GM12892 (cell line): ENCODE measurements at places on chromosomes 5 and 9.

GRCh38 chr5:30149526-30149925, 1044.0 kb upstream of the CDH6 start:
- no peak for DNase-seq

- DNase-seq: no peak
Observed at GRCh38 chr5:108726446-108727235, 21.1 kb upstream of the FER start.

DNA sequence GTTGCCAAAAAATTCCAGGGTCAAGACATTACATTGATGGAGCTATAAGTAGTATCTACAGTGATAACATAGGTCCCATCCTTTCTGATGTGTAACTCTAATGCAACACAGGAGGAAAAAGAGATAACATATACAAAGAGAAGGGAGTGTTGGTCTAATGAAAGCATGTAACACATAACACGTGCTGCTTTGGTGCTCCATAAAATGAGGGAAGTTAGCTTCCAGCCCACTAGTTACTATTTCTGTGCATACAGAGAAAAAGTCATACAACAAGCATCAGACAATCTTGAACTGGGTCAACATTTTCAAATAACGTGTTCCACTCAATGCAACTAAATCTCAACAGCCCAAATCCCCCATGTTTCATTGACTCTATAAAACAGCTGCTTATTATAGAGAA, 11.7 kb downstream of the MLLT3 start:
- DNase-seq: no peak

- no peak for DNase-seq
Observed at GRCh38 chr5:149030392-149030791, 32.5 kb downstream of the SH3TC2 start.

DNA sequence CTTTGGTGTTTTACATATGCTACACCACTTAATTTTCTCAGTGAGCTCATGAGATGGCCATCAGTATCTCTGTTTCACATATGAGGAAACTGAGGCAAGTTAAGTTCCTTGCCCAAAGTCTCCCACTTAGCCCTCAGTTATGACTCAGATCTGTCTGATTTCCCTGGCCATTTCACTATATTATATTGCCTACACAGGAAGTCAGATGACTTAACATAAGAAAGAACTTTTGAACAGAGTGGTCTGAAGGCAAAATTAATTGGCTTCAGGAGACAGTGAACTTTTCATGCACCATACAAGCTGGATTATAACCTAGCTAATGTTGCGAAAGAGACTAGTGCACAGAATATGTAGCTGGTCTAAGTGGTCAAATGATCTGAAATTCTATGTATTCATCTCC, 221.6 kb downstream of the NFIB start:
- DNase-seq: no peak

DNA sequence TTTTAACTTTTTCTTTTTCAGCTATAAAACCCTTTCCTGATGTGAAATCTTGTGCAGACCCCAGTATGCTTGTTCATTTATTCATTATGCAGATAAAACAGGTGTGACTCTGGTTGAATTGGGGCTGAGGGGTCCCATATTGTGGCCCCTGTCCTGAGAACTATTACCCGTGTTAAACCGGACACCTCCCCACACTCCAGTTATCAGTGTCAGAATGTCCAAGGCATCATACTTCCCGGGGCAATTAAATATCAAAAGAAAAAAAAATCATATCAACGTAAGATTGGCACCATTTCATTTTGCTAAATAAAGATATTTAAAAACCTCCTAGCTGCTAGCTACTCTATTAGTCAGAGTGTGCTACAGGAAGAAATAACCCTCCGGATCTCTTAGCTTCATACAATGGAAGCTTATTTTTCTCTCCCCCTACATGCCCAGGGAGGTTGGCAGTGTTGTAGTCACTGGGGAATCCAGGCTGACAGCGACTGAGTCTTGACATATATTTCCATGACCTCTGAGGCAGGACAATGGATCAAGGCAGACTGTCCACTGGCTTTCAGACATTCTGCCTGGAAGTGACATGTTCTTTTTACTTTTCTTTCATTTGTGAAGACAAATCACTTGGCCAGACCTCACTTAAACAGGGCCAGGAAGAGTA, 170.0 kb downstream of the SEC61B start:
- no peak for DNase-seq

- DNase-seq: no peak
Observed at GRCh38 chr9:124191691-124192395, 65.9 kb upstream of the NEK6 start.

DNA sequence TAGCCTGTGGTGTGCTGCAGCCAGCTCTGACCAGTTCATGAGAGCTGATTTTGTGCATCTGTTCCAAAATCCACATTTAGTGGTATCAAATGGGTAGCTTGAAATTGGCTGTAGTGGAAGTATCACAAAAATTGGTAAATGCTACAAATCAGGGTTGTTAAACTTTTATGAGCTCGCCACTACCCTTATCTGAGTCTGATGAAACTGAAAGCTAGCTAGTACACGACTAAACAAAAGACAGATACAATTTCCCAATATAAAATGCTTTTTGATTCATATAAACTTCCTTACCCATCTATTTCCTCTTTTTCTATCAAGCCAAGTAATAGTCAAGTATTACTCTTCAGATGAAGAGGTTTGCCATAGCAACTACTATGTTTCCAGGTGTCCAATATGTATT, 392.0 kb downstream of the TMEM161B start:
- no peak for DNase-seq

GRCh38 chr5:137188566-137188965, 310.6 kb downstream of the SPOCK1 start:
- DNase-seq: no peak

DNA sequence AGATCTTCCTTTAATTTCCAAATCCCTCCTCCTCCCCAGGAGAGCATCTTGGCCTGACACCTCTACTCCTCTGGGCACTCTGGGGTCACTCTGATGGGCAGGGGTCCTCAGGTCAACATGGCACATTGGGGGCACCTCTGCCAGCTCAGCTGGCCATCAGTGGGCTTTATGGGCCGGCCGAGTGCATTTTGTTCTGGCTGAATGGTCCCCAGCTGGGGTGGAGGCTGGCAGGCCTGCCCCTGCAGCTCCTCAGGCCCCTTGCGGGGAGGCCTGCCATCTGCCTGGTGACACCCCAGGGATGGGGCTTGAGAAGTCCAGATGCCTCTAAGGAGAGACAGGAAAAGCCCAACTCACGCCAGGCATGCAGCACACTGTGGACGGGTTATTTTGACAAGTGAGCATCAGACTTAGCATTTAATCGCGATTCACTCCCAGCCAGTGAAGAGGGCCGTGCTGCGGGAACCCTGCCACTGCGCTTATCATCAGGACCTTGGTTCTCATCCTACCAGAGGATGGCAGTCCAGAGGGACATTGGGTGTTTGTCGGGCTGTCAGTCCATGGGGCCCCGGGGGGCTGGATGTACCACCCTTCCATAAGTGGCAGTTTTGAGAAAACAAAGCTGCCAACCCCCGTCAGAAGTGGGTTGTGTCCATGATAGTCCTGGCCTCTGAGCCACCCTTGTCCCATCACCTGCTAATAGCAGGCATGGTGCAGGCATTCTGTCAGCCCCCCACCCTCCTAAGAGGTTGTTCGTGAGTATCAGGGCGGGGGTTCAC, 21.7 kb downstream of the PHF2 start:
- DNase-seq: no peak

- DNase-seq: no peak
Observed at GRCh38 chr5:157521704-157522029, 53.9 kb downstream of the ADAM19 start.

DNA sequence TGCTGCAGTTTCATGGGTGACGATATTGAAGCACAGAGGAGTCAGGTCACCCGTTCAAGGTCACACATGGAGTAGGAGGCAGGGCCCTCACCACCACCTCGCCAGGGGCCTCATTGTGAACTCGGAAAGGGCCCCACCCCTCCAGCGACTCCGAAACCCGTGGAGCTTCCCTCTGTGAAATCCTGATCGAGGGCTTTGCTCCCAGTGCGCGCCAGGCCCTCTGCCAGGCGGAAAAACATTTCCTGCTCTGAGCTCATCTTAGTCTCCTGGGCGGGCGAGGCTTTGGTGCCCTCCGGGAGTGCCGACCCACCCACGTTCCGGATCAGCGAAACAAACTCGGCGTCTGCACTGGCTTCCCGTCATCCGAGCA, 75.0 kb upstream of the FCN1 start:
- no peak for DNase-seq

DNA sequence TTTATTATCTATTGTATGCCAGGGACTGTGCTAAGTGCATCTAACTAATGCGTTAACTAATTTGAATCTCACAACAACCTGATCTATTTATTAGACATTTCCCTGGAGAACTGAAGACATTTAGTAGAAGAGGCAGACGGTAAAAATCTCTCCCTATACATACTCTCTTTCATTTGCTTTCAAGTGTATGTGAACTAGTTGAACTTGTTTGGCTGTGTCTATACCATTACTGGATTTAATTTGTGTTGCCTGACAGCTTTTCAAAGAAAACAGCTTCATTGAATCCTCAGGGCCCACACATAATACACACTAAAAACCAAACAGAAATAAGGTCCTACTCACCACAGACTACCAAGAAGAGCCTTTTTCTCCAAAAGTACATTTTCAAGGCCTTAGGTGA, 133.6 kb upstream of the NR3C1 start:
- no peak for DNase-seq

GRCh38 chr9:33165263-33166151, 1.6 kb downstream of the B4GALT1 start:
- DNase-seq: no peak

- no peak for DNase-seq
Observed at GRCh38 chr5:68330574-68330973, 115.0 kb downstream of the PIK3R1 start.

- DNase-seq: no peak
Observed at GRCh38 chr9:120366644-120367019, 213.3 kb downstream of the CDK5RAP2 start.

DNA sequence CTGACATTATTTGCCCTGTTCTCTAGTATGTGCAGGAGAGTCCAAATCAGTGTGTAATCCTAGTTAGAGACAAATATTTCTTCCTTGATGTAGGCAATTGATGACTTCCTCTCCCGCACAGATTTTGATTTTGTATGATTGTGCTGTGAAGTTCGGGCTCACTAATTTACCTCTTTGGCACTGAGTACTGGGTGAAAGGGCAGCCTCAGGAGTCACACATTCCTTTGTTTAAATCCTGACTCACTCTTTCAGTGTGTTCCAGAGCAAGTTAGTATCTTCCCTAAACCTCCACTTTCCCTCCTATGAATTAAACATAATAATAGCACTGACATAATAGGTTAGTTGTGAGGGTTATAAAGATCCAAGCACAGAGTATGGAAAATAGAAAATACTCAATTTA, 269.7 kb downstream of the ISL1 start:
- no peak for DNase-seq

GRCh38 chr5:149416987-149417710, 38.1 kb upstream of the IL17B start:
- no peak for DNase-seq

DNA sequence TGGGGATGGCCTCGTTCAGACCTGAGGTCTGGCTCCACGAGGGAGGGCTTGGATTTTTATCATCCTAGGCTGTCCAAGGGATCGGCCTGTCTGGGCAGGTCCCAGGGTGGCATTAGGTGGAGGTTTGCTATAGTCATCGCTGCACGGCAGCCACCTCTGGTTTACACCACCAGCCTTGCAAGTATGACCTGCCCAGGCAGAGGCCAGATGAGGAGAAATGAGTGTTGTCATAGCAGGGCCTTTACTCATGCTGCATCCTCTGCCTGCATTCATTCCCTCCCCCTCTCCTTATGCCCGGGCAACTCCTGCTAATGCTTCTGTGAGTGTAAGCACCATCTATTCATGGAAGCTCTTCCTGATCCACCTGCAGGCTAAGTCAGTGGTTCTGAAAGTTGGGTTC, 15.3 kb upstream of the NDST1 start:
- no peak for DNase-seq

DNA sequence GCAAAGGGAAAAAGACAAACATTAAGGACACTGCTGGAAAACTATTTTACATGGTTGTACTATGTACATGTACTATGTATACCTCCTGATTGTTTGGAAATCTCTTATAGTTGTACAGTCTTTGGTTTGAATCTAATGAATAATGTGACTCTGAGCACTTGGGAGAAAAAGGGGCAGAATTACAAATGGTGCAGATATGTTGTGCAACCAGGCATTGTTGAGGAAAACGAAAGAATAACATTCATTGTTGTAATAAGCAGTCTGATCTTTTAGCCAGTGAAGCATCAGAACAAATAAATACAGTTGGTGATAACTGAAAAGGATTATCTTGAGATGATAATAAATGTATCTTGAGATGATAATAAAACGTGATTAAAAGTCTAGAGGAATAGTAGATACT, 87.2 kb downstream of the CSNK1G3 start:
- no peak for DNase-seq

DNA sequence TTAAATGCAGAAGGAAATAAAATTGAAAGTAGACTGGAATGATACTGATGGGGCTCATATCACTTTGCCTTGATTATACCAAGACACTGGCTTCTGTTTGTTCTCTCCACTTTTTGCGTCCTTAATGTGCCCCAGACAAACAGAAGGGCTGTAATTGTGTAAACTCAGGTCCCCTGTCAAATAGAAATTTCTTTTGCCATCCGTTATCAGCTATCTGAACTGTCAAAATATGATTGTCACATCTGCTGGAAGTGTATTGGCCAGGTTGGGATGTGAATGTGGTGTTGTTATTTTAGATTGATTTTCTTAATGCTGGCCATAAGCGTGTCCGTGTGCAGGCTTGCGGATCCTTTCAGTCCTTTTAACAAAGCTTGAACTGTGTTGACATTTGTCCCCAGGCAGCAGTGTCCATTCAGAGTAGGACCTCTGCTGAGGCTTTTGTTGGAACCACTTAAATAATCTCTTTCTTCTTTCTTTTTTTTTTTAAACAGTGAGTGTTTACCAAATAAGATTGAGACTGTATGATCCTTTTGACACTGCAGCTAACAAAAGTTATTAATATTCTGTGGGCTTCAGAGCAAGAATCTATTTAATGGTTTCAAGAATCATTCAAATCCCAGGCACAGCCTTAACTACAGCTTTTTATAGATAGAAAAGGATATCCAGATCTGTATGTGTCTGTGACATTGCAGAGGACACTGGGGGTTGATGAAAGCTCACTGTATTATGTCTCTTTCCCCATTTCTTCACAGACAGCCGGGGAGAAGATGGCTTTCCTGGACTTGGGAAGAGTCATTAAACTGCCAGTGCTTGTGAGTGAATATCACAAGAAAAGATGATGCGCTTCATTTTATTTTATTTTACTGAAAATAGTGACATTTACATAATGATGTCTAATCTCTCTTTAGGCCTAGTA, 171.7 kb downstream of the ZNF608 start:
- no peak for DNase-seq

DNA sequence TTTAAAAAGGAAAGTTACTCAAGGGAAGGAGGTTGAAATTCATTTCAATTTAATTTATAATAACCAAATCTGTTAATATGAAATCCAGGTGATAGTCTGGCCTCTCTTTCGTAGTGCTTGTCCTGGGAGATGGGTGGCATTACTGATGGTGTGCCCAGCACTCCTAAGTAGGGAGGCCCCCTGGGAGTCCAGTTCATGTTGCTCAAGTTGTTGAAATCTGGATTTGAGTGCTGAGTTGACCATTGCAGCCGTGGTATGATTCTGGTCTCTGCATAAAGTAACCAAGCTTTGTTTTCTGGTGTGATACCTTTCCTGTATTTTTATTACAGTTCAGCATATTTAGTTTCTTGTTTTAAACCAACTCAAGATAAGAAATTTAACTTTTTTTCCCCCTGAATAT, 287.8 kb downstream of the FANCC start:
- no peak for DNase-seq
